ENCODE measurements at places on chromosomes 4 and X.
A peak's percentile ranks its signal among the peaks of the same experiment; 100 is the strongest.

GRCh38 chr4:74501579-74501978 lies 56.6 kb downstream of the AREG start:
- DNase-seq, result no peak

GRCh38 chr4:128776794-128777216 lies 32.7 kb upstream of the JADE1 start:
- DNase-seq, result peak; percentile 75

DNA sequence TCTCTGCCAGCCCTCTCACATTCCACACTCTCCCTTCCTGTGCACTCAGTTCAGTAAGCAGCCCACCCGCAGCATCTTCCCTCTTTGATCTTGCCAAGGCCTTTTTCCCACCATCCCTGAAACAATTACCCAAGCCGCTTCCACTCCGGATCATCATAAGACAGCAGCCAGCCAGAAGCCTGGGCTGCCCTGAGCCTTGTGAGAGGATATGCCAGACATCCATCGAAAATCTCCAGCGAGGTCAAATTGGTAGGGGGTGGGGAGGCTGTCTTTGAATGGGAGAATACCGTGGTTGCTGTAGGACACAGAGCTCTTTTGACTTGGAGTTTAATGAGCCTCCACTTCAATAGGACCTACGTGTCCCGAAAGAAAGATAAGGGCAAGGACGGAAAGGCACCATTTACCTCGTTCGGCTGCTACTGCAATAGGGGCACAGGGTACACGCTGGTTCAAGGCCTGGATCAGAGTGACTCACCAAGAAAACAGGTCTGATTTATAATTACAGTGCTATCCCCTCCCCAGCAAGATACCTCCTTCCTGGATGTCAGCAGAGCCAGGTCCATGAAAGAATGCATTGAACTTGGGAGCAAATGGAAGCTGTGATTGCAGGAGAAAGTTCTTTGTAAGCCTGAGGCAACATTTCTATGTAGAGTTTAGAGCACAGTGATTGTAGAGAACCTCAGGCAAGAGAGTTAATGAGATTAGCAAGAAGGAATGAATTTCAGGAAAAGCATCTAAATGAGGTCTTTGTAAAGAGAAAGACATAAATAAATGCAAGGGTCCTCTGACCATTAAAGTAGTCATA lies 39.5 kb downstream of the AMOT start:
- no peak for DNase-seq

DNA sequence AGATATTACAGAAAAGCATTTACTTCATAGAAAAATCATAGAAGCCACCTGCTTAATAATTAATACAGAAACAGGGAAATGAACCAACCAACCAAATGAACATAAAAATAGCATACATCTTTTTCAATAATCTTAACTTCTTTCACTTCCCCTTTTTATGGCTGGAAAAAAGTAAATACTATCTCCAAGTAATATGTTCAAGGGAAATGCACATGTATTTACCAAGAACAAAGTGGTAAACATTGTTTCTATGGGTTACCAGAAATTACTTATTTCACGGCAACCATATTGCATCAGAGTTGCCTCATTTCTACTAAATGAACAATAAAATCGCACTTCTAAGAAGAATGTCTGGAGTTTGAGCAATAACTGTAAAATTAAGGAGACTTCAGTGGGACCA lies 321.3 kb downstream of the TMA16 start:
- DNase-seq, result no peak

- no peak for DNase-seq
Measured at GRCh38 chr4:3220476-3221183, 28.3 kb upstream of the MSANTD1 start.

Measured in retinal pigment epithelial cell (primary cell).